ENCODE measurements at places on chromosomes 3 and 15.

GRCh38 chr15:45230245-45230965 is 21.6 kb upstream of the SLC28A2 start:
- DNase-seq = no peak

GRCh38 chr3:175149675-175150074 is 290.5 kb downstream of the NAALADL2 start:
- no peak for DNase-seq

GRCh38 chr3:128016502-128016901 is 35.7 kb upstream of the SEC61A1 start:
- no peak for DNase-seq

GRCh38 chr3:30231277-30232141 is 374.9 kb upstream of the TGFBR2 start:
- DNase-seq = no peak

DNA sequence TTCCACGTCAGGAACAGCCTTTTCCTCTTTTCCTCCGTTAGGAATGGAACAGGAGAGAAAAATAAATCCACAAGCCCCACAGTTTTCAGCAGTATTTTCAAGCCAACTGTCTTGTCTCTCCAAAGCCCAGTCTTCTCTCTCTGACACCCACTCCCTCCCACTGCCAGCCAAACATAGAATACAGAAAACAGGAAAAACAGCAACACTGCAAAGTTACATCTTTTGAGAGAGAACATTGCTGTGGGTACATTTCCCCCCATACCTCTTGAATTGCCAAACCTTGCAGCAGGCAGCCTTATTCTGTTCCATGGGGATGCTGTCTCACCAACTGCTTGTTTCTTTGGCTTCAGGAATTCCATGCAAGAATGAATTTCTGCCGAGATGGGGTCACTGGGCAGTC is 355.7 kb upstream of the UMPS start:
- no peak for DNase-seq

DNA sequence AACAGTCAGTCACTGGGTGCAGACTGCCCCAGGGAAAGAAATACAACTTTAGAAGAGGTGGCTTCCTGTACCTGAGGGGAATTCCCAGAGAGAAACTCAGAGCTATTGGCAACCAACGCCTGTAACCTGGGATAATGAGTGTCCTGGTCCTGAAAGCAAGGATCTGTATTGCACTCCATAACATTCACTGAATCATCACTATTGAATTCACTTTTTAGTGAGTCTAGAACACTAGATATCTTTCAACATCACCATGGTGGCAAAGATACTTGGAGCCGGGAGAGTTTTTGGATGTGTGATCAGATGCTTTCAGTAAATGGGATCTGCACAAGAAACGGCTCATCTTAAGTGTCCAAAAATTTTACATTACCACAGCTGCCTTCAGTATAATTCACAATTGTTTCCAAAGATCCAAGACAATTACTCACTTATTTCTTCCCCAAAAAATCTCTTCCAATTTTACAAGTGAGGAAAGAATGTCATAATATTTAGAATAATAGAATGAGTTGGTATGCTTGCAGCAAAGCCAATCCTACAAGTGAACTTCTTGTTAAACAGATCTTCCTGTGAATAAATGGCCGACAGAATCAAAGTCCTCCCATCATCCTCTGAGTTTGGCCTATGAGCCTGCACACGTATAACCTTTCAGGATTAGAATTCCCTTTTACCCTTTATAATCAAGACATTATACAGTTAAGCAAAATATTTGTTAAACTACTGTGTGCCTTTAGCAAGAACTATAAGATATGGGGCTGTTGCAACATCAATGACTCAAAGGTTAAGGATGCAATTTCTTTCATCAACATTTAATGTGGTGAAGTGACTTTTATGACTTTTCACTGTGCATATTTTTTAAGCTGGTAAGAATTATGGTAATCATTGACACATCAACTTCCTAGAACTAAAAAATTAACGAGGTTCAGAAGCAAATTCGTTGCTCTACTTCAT is 243.3 kb upstream of the COL8A1 start:
- no peak for DNase-seq

DNA sequence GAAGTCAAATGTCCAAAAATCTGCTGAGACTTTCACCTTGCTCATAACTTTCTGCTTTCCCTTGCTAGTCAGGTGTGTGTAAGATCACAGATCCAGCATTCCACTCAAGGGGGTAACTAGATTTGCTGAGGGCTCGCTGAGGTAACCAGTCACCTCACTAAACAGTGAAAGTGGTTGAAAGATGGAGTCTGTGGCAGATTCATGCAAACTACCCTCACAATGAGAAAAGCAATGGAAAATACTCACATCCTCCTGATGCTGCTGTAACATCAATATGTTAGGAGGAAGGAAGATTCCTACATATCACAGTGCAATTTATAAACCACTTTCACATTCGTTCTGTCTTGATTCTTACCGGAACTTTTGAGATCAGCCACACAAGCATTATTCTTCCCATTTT is 174.3 kb upstream of the BCL6 start:
- DNase-seq = no peak

DNA sequence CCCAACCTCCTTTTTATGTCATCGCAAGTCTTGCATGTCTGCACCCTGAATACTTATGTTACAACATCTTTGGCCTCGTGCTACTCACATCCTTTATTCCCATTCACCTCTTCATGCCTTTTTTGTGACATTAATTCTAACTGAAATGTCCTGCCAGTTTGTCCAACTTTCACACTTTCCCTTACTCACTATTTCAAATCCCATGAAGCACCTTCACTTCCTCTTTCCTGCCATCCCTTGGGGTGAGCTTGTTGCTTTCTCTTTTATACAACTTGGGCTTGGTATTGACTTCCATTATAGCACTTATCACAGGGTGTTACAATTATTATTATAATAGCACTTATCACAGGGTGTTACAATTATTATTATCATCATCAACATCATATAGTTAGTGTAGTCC is 496.3 kb downstream of the NLGN1 start:
- no peak for DNase-seq

GRCh38 chr3:183460081-183461055 is 31.9 kb upstream of the MCF2L2 start:
- no peak for DNase-seq

DNA sequence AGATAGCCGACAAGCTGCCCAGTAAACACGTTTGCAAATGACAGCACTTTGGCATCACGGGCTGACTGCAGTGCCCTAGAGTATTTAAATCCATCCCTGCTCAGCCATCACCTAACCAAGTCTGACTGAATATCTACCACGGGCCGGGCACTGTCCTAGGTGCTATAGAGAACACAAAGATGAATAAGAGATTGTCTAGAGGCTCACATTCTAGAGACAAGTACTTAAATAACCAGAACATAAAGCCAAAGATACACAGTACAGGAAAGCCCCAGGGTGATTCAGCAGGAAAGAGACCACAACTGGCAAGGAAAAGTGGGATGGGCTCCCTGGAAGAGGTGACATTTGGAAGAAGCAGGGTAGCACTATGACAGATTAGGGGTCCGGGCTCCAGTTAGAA is 103.5 kb downstream of the MYLK start:
- no peak for DNase-seq

GRCh38 chr3:162641907-162642306 is 1145.3 kb downstream of the OTOL1 start:
- no peak for DNase-seq

Measured in GM23338 (cell line).